ENCODE measurements at places on chromosomes 6 and 20.

DNA sequence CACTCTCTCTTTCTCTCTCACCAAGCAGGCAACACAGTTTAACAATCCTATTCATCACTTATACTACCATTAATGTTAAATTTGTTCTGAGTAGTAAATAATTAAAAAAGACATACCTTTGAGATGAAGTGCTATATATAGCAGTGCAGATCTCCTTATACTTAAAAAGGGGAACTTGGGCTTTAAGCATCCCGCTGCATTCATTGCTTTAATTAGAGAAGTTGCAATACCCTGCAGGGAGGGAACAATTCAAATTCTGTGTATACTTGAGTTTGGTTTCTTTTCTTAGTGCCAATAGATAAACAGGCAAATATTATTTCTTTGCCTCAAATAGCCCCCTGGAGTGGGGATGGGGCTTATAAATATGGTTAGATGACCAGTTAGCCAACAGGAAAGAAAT is 10.8 kb upstream of the ZBTB24 start:
- DNase-seq: no peak

GRCh38 chr20:23235173-23236027 is 115.2 kb upstream of the NXT1 start:
- DNase-seq: no peak

DNA sequence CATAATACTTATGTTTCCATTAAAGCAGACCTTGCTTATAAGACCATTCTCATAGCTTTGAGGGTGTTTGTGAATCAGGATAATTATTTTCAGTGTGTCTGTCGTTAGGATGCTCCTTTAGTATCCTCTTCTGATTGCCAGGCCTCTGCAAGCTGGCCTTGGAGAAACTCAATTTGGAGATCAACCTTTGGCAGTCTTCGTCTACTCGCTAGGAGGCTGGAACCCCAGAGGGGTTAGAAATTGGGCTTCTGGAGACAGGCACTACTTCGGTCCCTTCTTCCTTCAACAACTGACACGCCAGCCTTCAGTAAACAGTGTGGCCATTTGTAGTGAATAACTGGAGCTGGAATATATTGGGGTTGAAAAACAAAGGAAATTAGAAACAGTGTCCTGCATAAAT is 100.8 kb upstream of the CITED2 start:
- DNase-seq: no peak

DNA sequence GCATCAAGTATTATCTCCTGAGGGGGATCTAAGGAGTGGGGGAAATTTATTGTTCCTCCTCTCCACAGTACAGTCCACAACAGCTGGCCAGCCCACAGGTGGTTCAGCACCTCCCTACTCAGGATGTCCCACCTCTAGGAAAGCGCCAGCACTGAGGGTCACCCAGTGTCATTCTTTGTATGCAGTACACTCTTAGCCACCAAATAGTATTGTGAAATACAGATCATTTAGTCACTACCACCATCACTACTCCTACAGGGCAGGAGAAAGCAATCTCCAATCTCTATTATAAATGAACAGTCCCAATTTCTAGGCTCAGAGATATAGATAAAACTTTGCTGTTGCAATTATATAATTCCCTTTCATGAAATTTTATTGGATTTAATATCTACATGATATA is 6.3 kb upstream of the ZNF76 start:
- no peak for DNase-seq

- DNase-seq: no peak
These were observed 10.8 kb upstream of the WTAP start for GRCh38 chr6:159716247-159717096.

- no peak for DNase-seq
These were observed 150.4 kb upstream of the PHACTR3 start for GRCh38 chr20:59453759-59454560.

GRCh38 chr20:20824924-20825584 is 112.6 kb upstream of the RALGAPA2 start:
- DNase-seq: peak; percentile 26

DNA sequence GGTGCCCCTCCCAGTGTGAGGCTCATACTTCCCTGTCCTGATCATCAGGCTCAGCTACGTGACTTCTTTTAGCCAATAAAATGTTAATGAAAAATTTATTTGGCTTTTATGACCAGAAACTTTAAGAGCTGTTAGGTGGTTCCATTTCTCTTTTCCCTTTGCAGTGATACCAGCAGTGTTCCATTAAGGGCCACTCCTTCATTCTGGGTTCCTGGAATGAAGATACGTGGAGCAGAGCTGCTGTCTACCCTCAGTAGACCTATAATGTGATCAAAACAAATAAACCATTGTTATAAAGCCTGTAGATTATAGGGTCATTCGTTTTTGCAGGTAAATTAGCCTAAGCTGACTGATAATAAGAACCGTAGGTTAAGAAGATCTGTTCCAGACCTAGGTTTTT is 228.0 kb downstream of the ZFAND3 start:
- DNase-seq: no peak

- no peak for DNase-seq
These were observed 44.5 kb upstream of the TULP1 start for GRCh38 chr6:35557239-35557638.

DNA sequence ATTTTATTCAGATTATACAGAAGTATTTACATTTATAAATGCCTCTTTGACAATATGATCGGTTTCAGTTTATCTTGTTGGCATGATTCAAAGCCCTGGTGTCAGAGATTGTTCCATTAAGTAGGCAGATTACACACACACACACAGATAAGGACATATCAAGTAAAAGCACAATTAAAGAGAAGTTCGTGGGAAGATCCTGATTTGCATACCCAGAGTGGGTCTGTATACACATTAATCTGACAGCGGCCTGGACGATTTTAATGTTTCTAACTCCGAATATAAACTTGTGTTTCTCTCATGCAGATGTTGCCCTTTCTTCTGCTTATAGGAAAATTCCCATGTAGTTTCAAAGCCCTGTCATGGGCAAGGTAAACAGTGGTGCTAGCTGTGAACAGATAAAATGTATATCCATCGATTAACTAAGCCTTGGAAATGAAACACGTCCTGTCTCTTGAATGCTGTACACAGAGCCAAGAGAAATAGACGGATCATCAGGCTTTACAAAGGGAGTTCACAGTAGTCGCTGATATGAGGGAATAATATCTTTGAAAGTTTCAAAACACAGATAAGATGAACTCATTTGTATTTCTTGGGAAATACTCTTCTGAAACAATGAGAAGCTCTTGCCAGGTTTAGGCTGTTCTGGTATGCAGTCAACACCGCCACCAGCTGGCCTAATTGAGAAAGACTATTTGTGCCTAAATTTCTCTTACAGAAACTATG is 108.2 kb upstream of the GMDS start:
- DNase-seq: peak; percentile 21

- DNase-seq: no peak
These were observed 334.7 kb upstream of the JAG1 start for GRCh38 chr20:11008444-11009033.

DNA sequence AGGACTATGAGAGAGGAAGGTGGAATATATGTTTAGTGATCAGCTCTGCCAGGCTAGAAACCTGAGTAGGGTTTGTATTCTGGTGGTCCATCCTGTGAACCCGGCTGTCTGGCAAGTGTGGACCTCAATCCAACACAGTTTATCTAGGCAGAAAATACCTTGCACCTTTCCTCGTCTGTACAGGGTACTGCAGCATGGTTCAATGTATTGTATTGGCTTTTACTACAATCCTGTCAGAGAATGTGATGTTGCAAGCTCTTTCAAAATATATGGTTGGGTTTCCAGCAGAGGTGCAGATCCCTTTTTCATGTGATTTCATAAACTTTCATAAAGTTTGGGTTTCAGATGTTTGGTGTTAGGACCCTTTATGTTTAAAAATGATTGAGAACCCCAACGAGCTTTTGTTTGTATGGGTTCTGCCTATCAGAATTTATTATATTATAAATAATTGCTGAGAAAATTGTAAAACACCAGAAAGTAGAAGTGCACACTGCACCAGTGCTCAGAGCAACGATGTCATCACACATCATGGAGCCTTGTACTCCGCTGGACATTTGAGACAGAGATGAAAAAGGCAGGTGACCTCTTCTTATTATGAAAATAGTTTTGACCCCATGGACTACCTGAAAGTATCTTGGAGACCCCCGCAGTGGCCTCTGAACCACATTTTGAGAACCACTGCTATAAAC is 106.6 kb downstream of the RTN4IP1 start:
- no peak for DNase-seq

- no peak for DNase-seq
These were observed 17.1 kb upstream of the C20orf144 start for GRCh38 chr20:33645072-33645358.

DNA sequence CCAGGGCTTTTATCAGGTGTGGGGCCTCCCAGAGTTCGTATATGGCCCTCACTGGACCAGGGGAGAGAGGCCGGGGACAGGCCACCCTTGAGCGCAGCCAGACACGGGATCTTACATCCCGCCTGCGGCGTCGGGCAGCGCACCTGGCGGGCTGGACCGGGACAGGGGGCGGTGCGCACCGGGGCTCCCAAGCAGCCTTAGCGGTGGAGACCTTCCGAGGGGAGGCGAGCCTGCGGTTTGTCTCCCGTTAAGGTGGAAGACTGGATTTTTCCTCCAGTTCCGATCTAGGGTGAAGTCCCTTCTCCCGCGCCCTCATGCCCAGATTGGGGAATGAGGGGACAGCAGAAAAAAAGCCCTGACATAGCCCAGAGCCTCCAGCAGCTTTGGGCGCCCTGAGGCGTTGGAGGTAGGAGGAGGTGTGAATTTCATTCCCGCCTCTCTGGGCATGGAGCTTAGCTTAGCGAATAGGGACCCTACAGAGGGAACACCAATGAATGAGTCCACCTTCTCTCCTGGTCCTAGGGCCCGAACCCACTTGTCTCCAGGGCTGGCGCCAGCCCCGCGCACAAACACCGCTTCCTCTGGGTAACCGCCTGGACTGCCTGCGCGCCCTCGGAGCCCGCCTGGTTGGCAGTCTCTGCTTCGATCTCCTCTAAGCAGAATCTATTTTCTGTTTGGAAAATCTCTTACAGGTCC is 6.7 kb upstream of the LAMP5 start:
- no peak for DNase-seq

GRCh38 chr20:19137641-19138040 is 74.8 kb upstream of the SLC24A3 start:
- no peak for DNase-seq

- DNase-seq: no peak
These were observed 1.2 kb downstream of the CDH4 start for GRCh38 chr20:61253264-61253639.

- DNase-seq: no peak
These were observed 930.5 kb upstream of the FLRT3 start for GRCh38 chr20:15267935-15268334.

DNA sequence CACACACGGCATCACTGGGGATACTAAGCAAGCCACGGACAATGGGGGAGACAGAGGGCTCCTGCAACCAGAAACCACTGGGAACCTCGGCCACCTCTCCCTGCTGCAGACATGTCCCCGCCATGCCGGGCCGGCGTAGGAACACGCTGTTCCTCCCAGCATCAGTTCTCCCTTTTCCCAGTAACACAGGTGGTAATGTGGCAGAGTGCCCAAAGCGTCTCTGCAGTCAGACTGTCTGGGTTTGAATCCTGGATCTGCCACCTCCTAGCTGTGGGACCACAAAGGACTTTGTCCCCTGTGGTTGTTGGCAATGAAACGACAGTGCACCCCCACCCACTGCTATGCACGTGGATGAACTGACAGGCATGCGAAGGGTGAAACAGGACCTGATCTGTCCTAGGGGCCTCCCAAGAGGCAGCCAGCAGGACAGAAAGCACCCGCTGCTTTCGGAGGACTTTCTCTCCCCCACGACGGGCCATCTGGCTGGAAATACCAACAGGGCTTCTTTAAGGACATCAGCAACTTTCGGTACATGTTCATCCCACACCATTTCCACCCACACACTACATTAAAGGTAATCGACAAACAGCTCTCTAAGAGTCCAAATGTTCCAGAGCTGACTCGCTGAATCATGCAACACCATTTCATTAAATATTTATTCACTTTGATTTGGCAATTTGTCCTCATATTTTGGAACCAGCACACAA is 74.1 kb downstream of the SULF2 start:
- DNase-seq: no peak

GRCh38 chr20:57433657-57434389 is 42.6 kb downstream of the RBM38 start:
- no peak for DNase-seq

DNA sequence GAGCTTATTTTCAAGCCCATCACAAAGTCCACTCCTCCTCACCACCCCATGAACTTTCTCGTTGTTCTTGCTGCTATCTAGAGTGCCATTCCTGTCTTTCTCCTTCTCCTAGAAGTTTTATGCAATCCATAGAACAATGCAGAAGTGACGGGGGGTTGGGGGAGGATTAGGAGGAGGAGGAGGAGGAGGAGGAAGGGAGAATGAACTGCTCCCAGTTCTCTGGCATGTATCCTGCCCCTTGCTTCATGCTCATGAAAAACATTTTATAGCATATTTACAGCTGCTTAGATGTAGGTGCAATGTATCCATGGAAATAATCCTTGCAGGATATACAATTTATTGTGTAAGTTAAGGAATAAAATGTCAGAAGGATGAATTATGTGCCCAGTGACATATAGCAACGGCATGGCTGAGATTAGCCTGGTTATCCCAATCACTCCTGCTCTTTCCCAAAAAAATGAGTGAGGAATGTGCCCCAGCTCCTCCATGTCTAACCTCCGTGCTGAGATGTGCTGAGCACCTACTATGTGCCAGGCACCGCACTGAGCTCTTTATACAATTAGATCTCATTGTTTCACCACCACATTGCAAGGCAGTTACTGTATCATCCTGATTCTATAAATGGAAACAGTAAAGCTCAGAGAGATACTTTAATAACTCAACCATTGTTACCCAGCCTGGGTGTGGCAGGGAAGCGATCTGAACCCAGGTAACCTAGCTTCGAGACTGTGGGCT is 41.6 kb upstream of the TFAP2C start:
- DNase-seq: no peak

GRCh38 chr6:41531591-41532582 is 14.3 kb upstream of the FOXP4 start:
- peak; percentile 46 for DNase-seq

GRCh38 chr6:20732896-20733295 is 198.6 kb downstream of the CDKAL1 start:
- DNase-seq: no peak

GRCh38 chr6:163170294-163170883 is 244.1 kb upstream of the QKI start:
- no peak for DNase-seq

DNA sequence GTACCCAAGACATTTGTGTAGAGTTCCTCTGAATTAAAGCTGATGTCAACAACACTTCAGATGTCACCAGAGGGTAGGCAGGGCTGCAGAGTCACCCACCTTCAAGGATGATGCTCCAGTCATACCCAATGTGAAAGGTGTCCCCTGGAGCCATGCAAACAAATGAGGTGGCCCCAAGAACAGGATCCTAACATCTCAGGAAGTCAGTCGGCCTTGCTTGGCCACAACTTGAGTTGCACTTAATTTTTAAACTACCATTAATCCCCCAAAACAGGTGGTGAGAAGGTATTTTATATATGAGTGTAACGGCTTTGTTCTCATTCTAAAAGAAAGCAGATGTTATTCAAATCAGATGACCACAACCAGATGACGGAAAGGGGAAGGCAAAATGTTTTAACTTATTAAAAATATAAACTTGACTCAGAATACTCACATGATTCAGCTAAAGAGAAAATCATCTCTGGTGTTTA is 21.1 kb upstream of the SERPINB1 start:
- no peak for DNase-seq

Data from stimulated activated CD8-positive, alpha-beta memory T cell treated with anti-CD3 and anti-CD28 coated beads, Interleukin-7, amount 100 ng/mL, for 24 hours (primary cell).